Stimulated activated CD8-positive, alpha-beta memory T cell treated with anti-CD3 and anti-CD28 coated beads, Interleukin-12 subunit alpha, Interleukin-12 subunit beta, amount 100 ng/mL, for 4 hours (primary cell): ENCODE measurements at places on chromosomes 2 and 18.

GRCh38 chr2:148447877-148448276 lies 196.7 kb upstream of the EPC2 start:
- DNase-seq, result no peak

- no peak for DNase-seq
Observed at GRCh38 chr18:77700051-77700450, 450.4 kb downstream of the GALR1 start.

DNA sequence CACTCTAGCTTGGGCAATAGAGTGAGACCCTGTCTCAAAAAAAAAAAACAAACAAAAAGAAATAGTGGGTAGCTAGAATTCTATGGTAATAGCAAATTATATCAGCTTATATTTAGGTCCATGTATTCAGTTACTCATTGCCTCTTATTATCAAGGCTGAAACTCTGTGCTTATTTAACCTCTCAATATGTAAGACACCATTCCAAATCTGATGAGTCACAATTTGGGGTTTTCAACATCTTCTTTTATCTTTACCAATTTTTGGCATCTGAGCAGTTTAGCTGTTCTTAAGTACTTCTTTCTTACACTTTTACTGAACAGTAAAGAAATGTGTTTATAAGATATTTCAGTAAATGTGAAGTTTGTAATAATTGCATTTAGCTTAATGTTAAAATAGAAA lies 69.3 kb downstream of the TTC27 start:
- DNase-seq, result no peak

GRCh38 chr2:38386377-38386776 lies 9.3 kb upstream of the ATL2 start:
- DNase-seq, result no peak

DNA sequence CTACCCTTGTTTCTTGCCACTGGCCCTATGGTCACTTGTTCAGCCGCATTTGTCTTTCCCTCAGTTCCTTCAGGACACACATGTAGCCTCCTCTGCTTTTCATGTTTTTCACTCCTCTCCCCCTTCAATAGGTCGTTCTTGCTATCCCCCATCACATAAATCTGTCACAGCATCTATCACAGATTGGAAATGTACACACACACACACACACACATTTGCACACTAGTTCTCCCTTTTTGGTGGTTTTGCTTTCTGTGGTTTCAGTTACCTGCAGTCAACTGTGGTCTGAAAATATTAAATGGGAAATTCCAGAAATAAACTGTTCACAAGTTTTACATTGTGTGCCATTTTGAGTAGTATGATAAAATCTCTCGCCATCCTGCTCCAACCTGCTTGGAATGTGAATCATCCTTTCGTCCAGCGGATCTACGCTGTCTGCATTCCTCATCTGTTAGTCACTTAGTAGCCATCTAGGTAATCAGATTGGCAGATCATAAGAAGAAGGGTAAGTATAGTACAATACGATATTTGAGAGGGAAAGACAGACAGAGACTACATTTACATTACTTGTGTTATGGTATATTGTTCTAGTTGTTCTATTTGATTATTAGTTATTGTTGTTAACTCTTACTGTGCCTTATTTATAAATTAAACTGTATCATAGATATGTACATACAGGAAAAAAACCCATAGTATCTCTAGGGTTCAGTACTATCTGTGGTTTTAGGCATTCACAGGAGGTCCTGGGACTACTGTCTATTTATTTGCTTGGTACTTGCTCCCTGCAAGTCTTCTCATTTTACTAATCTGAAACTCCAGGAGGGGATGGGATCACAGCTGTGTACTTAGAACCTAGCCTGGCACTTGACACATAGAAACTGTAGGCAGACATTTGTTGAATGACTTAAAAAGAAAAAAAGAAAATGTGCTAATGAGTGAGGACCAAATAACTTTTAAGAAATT lies 86.1 kb upstream of the PNPT1 start:
- DNase-seq, result no peak

- DNase-seq, result no peak
Observed at GRCh38 chr2:1729242-1729641, 15.1 kb downstream of the PXDN start.

DNA sequence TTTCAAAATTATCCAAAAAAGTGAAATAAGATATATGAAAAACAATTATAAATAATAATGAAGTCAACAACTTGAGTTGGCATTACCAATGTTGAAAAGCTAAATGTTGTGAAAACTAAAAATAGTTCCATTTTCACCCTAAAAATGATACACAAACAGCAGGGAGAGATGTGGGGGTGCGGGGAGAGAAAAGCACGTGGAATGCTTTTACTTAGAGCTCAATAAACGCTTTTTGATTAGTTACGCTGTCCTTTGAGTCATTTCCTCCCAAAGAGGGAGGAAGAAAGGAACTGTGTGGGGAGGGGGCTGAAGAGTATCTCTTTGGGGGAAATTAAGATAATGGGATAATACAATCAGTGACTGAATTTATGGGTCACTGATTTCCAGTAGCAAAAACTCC lies 29.2 kb downstream of the ZNF521 start:
- DNase-seq, result no peak

GRCh38 chr2:177393203-177393755 lies 706 bp downstream of the AGPS start:
- DNase-seq, result no peak

- no peak for DNase-seq
Observed at GRCh38 chr2:129827311-129828090, 152.0 kb upstream of the RAB6C start.

DNA sequence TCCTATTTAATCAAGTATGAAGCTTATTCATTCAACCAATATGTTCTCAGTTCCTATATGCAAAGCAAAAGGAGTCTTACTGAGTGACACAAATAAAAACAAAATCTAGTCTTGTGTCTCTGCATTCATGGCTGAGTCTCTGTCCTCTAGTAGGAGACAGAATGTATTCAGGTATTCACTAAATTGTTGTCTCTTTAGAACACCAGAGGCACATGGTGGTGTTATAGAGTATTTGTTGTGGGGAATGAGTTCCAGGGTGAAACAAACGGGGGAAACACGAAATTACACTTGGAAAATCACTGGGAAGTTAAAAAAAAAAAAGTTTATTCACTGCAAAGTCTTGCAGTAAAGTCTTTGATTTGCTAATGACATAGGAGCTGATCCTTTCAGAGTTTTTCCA lies 131.7 kb upstream of the FSHR start:
- no peak for DNase-seq

- DNase-seq, result no peak
Observed at GRCh38 chr18:69898241-69898861, 49.3 kb downstream of the CD226 start.

DNA sequence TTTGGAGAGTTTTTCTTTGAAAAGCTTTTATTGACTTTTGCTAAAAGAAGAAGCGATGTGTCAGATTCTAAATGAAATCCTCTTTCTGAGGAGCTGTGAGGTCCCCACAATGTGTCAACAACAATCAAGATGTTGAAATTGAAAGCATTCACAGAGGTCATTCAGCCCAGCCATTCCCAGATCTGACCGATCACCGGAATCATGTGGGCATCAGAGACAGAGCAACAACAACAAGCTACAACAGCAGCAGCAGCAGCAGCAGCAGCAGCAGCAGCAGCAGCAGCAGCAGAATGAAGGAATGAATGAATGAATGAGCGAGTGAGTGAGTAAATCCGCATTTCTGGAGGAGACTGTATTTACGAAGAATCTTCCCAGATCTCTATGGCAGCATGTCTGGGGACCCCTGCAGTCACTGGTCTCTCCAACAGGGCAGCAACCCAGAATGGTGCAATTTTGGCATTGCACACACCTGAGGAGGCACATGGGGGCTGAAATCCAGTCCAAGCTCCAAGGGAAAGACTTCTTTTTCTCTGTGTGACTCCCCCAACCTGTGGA lies 299.0 kb downstream of the MYCN start:
- no peak for DNase-seq

- DNase-seq, result no peak
Observed at GRCh38 chr2:118604811-118605210, 242.6 kb downstream of the EN1 start.
